ENCODE measurements at places on chromosomes 2 and 18. TPM values are rescaled to one million over a fixed set of nuclear protein-coding genes. Genes with fewer than 3 reads are reported as not detected.

GRCh38 chr2:148756292-148756975 lies 111.9 kb downstream of the EPC2 start:
- no peak for DNase-seq

DNA sequence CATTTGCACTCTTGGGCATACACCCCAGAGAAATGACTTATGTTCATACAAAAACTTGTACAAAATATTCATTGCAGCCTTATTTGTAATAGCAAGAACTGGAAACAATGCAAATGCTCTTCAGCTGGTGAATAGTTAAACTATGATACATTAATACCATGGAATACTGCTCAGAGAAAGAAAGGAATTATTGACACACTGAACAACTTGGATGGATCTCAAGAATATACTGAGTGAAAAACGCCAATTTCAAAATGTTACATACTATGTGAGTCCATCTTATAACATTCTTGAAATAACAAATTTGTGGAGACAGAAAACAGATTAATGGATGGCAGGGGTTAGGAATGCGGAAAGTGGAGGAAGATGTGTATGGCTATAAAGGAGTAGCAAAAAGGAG lies 17.2 kb downstream of the LNPK start:
- DNase-seq = no peak

DNA sequence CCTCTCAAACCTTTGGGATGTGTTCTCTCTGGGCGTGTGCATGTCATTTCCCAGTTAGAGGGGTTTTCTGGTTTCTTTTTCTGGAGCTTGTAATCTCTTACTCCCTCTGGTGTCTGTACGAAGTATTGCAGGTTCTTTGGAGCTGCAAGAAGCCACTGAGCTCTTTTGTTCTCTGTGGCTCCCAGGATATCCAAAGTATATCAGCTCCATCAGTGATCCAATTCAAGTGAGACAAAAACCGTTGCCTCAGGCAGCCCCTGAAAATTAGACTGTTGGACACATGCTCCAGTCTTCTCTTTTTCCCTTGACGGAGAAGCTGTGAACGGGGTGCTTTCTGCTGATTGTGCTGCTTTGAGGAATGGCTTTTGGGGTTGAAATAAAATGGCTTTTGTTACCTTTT lies 59.0 kb upstream of the LDLRAD4 start:
- DNase-seq = peak; percentile 66

- no peak for DNase-seq
These were observed 251.4 kb downstream of the SLC8A1 start for GRCh38 chr2:40200366-40200915.

The DBI gene
- 181 TPM for total RNA-seq

GRCh38 chr2:120393456-120393855 lies 47.5 kb downstream of the INHBB start:
- DNase-seq = no peak

DNA sequence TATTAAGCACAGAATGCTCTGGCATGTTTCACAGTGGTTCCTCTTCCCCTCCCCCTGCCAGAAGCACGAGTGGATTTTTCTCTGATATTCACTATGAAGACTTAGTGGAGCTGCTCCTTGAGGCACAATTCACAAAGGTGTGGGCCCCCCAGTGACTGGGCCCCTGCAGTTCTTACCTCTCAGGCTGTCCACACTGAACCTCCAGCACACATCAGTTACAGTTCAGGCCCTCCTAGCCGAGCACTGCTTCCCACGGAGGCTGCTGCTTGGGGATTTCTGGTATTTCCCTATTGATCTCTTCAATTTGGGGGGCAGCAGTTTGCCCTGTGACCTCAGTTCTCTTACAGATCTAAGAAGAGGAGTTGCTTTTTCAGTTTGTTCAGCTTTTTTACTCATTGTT lies 236.1 kb downstream of the SH3RF3 start:
- DNase-seq = no peak

- peak; percentile 60 for DNase-seq
These were observed 995 bp downstream of the TMEM127 start for GRCh38 chr2:96264656-96265348.

GRCh38 chr2:241814643-241815476 lies 5.9 kb downstream of the NEU4 start:
- no peak for DNase-seq

DNA sequence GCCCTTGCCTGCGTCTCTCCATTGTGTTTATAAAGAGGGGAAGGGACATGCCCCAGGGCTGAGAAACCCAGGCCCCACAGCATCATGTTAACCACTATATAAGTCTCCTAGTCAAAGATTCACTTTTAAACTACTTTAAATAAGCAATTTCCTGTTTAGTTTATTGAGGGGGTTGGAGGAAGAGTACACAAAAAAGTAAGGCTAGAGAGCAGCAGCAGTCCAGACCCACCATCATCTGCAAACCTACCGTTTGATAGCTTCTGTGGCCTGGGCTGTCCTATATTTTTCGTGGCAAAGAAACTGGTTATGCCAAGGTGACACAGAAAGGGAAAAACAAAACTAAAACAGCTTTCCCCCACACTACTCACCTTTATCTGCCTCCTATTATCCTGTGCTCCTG lies 646.1 kb downstream of the IRS1 start:
- DNase-seq = no peak

DNA sequence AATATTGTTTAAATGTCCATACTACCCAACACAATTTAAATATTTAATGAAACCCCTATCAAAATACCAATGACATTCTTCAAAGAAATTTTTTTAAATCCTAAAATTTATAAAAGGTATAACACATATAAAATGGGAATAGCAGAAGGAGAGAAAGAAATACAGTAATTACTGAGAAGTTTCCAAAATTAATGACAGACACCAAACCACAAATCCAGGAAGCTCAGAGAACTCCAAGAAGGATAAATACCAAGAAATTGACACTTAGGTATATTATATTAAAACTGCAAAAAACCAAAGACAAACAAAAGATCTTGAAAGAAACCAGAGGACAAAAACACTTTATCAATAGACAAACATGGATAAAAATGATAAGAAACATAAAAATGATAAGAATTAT lies 101.1 kb downstream of the MEMO1 start:
- DNase-seq = no peak

The MROH2A gene
- total RNA-seq = 2.5 TPM

DNA sequence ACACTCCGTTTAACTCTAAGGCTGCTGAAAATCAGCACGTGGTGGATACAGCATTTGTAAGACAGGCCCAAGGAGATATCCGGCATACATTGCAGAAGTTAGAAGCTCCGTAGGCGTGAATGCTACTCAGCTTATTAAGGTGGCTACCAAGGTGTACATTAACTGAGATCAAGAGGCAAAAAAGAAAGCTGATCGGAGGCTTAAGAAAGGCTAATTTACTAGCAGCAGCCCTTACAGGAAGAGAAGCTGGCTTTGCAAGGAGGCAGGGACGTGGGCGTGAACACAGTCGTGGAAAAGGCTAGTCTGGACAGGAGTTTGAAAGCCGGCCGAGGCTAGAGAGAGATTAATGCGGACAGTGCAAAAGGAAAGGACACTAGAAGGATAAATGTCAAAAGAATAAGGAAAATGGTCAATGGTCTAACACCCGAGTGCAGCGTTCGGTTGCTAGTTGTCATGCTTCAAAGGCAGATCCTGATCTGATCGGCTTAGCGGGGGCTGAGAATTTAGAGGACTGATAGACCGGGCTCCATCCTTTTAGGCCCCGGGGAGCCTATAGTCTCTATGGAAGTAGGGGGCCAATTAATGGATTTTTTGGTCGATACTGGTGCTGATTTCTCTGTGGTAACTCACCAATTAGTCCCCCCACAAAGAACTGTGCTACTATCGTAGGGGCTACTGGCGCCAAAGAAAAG lies 45.6 kb upstream of the SELENOI start:
- peak; percentile 51 for DNase-seq

GRCh38 chr2:2222931-2223330 lies 108.1 kb downstream of the MYT1L start:
- DNase-seq = no peak

- no peak for DNase-seq
These were observed 82.5 kb downstream of the MGAT5 start for GRCh38 chr2:134336352-134336751.

The ARHGAP28 gene
- 26.0 TPM for total RNA-seq

- peak; percentile 73 for DNase-seq
These were observed 53.9 kb downstream of the PRKRA start for GRCh38 chr2:178397002-178397605.

DNA sequence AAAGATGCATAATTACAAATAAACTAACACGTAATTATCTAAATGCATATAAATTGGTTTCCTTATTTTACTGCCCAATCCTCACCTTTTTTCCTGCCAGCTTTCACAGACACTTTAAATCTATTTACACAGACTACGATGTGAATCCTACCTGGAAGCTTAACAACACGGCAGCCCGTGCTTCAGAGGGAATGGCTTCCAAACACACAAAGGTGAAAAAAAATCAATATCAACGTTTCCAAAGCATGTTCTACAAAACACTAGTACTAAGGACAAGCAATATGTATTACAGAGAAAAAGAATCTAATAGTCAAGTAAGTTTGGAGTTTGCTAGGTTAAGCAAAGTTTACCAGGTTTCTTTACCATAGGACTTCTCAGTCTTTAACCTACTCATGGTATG lies 4.4 kb downstream of the MAP4K3 start:
- no peak for DNase-seq

DNA sequence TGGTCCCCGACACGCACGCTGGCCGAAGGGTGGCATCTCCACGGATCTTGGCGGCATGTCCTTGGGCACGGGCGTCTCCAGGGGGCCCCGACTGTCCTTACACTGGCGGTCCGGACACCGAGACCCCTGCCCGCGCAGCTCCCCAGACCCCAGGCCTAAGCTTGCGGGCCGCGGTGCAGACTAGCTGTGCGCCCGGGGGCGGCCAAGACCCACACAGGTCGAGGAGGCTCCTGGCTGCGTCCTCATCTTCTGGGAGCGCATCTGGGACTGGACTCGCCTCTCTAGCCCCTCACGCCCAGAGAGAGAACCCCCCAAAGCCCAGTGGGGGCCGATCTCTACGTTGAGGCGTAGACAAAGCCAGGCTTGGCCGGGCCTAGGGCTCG lies 475 bp upstream of the TWIST2 start:
- DNase-seq = no peak

DNA sequence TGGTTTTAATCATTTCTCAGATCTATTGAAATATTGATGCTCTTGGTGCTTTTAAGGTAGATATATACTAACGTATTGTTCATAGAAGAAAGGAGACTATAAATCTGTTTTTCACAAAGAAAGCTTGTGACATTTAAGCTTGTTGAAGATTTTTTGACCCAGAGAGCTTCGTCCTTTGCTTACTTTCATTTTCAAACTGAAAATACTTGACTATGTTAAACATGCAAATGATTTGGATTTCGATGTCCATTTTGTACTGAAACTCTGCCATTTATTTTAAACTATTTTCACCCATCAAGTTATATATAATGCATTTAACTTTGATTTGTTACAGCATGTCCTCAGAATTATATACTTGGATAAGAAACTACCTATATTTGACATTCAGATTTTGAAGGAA lies 85.2 kb downstream of the SLC4A10 start:
- DNase-seq = no peak

GRCh38 chr2:215907147-215907546 lies 106.2 kb downstream of the MREG start:
- no peak for DNase-seq

DNA sequence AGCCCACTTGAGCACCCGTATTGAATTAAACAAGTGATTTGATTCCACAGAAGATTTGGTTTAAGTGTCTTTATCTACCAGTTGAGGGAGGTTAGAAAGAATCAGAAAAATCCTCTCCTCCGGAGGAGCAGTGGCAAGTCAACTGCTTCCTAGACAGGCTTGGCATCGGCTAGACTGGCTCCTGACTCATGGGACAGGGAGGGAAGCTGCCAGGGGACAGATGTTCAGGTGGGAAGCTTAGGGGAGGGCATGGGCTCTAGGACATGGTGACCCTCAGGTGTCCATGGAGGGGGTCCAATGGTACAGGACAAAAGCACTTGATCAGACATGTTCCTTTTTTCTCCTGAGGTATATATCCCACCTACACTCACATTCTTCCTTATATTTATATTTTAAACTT lies 119.3 kb upstream of the IL1R2 start:
- DNase-seq = no peak

DNA sequence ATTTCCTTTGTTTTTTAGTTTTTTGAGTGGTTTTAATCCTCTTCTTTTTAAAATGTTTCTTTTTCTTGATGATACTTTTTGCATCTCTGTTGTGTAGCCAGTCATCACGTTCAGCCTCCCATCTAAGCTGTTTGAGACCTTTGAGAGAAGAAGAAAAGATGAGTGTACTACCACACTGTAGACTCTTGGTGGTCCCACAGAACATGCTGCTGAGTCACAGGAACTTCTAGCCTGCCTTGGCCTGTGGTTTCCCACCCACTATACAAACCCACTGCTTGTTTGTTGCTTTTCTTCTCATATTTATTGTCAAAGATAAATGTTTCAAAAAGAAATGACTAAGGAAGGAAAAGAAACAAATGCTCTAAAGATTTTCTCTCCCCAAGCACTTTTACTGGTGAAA lies 5.5 kb downstream of the CEBPZOS start:
- no peak for DNase-seq

The KCNS3 gene
- total RNA-seq = 46.3 TPM

DNA sequence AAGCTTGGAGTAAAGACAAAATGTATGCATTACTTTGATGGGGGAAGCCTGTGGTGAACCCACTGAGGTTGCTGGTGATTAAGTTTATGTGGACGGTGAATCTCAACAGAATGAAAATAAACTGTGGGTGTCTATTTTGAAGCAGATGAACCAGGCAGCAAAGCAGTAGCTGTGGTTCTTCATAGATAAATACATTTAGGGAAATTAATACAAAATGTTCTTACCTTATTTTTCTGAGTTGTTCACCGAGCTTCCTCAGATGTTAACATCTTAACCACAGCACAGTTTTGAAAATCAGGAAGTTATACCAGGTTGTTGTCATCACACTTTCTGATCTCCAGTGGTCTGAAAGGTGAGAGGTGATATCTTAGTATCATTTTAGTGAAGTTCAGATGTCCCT lies 53.9 kb downstream of the NCK2 start:
- DNase-seq = no peak

- DNase-seq = no peak
These were observed 198.4 kb downstream of the EIPR1 start for GRCh38 chr2:3179208-3179607.

DNA sequence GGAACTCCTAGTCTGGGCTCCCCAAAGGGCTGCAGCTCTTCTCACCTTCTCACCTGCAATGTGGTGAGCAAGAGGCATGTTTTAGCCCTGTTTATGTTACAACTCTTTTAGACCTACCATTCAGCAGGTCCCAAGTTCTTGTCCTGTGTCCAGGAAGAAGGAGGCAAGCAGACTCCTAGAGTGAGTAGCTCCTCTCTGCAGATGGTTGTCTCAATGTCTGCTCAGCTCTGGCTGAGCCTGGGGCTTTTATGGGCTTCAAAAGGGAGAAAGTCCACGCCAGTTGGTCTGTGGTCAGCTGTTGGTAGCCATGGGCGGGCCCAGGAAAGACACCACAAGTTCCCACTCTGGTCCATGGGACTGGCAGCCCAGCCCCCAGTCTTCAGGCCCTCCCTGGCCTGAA lies 148.1 kb upstream of the HS6ST1 start:
- no peak for DNase-seq

The RNF152 gene
- total RNA-seq = 75.6 TPM

GRCh38 chr2:177998006-177998405 lies 74.6 kb downstream of the PDE11A start:
- no peak for DNase-seq
